ENCODE measurements at places on chromosomes 1 and 21.

GRCh38 chr1:101507547-101507971, 270.7 kb downstream of the S1PR1 start:
- DNase-seq: no peak

GRCh38 chr21:43814215-43815106, 25.1 kb downstream of the RRP1 start:
- no peak for DNase-seq

- no peak for DNase-seq
Observed at GRCh38 chr1:243882276-243882675, 32.2 kb upstream of the AKT3 start.

DNA sequence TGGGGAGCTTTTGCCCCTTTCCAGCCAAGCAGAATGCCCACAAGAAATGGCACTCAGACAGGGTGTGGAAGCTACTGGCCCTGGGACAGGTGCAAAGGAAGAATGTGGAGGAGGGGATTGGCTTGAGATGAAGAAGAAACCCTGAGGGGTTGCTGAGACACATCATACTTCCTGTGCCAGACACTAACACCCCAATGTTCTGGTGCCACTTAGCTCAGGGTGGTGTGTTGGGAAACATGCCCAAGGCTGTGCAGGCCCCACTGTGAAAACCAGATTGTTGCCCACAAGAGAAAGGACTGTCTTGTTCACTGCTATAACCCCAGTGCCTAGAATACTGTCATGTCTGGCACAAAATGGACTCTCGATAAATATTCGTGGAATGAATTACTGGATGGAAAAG, 9.9 kb upstream of the PAQR6 start:
- DNase-seq: no peak

DNA sequence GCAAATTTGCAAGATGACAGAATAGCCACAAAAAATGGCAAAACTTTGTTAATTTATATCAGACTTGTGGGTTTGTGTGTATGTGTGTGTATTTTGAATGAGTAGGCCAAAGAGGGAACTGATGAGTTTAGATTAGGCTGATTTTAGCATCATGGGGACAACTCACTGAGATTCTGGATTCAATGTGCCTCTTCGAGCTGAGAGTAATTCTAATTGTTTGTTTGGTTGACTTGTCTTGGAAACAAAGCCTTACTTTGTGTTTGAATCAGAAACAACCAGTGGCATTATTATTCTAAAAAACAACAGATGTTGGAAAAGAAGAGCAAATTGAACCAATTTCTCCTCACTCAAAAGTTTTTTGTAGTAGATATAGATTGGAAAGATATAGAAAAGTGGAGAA, 40.5 kb upstream of the C21orf91 start:
- DNase-seq: no peak

GRCh38 chr21:16770266-16770665, 742.6 kb upstream of the CXADR start:
- no peak for DNase-seq

Data from RCC 7860 (cell line).